ENCODE measurements at places on chromosomes 12 and 14.
A peak's percentile ranks its signal among the peaks of the same experiment; 100 is the strongest.

GRCh38 chr12:122026706-122027333 is 5.1 kb downstream of the BCL7A start:
- no peak for DNase-seq

- DNase-seq: peak; percentile 84
These were observed at the start of gene FRS2 for GRCh38 chr12:69470189-69471075. Gene FRS2, plus strand, starts transcription at chr12:69470388. Its CDS starts 98,643 bp downstream, at chr12:69569031.

DNA sequence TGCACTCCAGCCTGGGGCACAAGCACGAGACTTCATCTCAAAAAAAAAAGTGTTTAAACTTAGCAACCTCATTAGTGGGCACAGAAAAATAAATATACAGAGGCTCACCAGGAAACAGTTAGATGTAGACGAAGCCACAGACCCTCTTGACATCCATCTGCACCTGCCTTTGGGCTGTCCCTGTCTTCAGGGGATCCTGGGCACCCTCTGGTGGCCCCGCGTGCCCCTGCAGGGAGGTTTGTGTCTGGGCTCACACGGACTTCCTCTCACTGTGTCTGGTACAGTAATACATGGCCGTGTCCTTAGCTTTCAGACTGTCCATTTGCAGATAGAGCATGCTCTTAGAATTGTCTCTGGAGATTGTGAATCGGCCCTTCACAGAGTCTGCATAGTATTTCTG is 916.5 kb downstream of the TMEM121 start:
- peak; percentile 17 for DNase-seq

DNA sequence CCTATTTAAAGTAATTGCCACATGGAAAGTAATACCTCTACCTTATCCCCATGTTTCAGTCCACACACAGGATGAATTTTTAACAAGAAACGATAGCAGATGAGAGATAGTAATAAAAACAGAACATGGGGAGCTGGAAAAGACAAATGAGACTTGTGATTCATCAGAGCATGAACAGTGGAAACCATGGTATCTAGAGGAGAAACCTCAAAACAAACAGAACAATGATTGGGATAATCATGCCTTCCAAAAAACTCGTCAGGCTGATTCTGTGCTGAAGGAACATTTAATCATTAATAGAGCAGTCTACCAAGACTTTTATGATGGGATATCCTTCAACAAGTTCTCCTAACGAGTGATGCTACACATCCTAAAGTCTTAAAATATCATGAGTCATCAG is 1390.7 kb downstream of the FSCB start:
- no peak for DNase-seq

DNA sequence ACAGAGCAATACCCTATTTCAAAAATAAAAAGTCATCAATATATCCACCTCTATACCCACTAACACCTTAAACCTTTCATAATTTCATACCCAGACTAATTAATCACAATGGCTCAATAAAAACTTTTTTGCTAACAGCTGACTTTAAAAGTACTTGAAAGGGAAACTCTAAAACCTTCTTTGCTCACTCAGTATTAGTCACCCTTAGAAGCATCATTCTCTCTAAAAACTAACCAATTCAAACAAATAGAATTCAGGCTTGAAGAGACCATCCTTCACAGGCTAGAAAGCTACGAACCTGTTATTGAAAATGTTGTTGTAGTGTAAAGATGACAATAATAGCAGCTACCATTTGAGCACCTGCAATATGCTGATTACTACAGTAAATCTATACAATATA is 37.2 kb downstream of the HECTD1 start:
- no peak for DNase-seq

GRCh38 chr12:116640281-116640680 is 81.1 kb downstream of the MAP1LC3B2 start:
- DNase-seq: no peak

DNA sequence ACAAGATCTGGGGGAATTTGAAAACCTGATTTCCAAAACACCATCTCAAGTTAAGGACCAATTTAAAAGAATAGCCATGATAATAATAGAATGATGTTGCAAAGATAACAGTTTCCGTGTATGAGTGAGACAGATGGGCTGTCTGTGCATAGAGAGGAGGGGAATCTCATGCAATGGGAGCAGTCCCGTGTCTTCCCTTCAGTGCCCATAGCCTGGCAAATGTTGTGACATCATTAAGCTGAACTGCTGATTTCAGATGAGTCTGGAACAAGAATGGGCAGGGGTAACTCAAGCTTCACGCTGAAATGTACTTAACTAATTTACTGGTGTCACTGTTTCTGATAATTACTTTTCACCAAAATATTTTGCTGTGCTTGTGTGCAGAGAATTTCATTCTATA is 454.0 kb downstream of the FOXG1 start:
- DNase-seq: no peak

- no peak for DNase-seq
These were observed 150.4 kb downstream of the PHETA1 start for GRCh38 chr12:111218499-111218898.
